ENCODE measurements at places on chromosomes 16 and 17.

DNA sequence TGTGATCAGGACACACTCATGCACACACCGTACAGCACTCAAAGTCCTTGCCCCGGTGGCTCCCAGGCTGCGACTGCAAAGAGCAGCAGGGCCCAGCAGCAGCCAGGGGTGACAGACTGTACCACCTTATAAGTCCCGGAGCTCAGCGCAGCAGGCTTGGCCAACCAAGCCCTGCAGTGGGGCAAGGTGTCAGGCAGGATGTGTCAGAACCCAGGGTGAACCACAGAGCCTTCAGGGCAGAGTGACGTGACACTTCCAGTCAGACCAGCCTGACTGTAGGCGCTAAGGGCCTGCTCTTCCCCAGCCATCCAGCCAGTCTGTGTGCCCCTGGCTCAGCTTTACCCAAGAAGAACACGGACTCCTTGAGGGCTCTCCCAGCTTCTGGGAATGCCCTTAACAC lies 204.1 kb downstream of the COPRS start:
- DNase-seq: no peak

GRCh38 chr16:5977329-5977728 lies 879.7 kb upstream of the EEF2KMT start:
- no peak for DNase-seq

DNA sequence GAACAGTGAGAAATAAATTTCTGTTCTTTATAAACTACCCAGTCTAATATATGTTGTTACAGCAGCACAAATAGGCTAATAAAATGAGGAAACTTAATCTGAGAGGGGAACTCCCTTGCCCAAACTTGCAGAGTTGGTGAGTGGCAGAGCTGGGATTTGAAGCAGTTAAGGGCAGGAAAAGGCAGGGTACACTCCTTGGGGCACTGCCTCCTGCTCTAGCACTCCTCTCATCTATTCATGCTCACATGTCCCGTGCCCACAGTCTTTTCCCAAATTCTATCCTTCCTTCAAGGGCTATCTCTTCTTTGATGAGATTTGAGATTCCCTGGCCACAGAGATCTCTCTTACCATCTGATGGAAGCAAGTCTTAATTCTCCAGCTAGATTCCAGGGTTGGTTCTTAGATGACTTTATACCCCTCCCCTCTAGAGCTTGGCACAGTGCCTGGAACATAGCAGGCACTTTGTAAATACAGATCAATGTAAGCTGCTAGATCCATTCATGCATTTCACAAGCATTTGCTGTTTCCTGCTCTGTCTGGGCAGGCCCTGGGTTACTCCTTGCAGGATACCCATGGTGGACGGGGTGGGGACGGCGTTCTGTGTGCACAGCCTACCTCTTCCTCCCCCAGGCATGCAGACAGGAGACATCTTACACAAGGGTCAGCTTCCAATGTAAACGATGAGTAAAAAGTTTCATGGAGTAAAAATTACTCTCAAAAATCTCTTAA lies 39.2 kb upstream of the ABCC12 start:
- DNase-seq: no peak

DNA sequence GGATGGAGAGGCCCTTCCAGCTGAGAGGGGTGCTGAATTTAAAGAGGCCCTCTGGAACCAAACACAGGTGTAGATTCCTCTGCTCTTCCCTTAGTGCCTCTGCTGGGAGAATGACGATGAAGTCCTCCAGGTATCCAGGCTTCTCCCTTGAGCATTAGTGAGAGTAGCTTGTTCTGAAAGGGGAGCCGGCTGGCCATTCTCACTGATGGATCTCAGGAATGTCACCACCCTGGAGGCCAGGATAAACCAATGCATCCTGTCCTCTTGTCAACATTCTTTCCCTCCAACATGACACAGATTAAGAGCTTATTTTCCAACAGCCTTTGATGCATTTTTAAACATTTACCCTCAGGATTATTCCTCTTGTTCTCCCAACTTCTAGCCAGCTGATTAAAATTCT lies 325.5 kb downstream of the CA10 start:
- no peak for DNase-seq

DNA sequence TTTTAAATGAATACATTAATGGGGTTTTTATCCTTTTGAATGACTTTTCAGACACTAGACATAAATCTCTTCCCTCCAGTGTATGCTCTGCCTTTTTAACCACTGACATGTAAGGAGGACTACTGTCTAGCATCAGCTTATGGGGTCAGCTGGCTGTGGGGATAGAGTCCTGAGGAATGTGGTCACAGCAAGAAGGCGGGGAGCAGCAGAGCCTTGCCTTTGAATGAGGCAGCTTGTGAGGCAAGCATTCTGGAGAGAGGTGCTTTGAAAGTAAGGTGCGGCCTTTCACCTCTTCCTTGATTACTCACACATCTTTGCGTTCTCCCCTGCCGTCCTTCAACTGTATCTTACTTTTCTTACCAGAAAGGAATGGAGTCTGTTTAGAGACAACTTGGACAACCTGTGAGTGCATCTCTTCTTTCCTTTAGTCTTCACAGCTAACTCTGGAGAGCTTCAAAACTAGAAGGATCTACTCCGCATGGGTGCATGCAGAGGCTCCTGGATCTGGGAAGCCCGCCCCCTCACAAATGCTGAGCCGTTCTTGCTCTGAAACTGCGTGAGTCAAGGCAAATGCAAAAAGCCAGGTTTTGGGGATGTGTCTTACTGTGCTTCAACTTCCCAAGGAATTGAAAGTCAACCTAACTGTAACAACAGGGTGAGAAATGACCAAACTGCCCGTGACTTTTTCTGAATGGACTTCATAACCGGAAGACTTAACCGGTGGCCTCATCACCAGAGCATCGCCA lies 49.9 kb downstream of the ADCY7 start:
- no peak for DNase-seq

DNA sequence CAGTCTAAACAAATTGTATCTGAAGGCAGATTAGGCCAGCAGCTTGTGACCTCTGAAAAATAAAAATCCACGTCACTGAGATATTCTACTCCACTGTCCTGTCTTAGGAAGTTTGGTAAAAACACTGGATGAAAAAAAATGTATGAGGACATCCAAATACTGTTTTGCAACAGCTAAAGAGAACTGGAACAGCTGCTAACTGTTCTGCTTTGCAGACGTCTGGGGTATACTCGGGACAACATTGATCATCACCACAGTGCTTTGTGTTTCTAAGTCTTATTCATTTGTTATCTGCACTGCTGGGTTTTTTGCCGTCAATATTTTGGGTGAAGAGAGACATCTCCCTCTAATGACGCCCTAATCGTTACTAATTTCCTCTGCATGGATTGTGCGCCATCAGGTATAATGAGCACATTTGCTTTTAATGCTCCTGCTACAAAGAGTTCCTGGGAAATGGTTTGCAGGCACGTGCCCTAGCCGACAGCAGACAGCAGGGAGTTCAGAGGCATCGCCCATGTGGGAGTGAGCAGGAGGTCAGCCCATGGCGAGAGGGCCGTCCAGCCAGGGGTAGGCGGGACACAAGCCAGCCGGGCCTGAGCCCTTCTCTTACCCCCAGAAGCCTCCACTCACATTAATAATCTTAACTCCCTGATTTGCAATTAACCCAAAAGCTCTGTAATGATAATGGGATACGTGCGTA lies 87.0 kb downstream of the CBLN1 start:
- DNase-seq: peak; percentile 23

GRCh38 chr17:62592341-62593099 lies 35.0 kb upstream of the MRC2 start:
- no peak for DNase-seq

- no peak for DNase-seq
Measured at GRCh38 chr16:55571191-55571897, 4.9 kb downstream of the CAPNS2 start.

DNA sequence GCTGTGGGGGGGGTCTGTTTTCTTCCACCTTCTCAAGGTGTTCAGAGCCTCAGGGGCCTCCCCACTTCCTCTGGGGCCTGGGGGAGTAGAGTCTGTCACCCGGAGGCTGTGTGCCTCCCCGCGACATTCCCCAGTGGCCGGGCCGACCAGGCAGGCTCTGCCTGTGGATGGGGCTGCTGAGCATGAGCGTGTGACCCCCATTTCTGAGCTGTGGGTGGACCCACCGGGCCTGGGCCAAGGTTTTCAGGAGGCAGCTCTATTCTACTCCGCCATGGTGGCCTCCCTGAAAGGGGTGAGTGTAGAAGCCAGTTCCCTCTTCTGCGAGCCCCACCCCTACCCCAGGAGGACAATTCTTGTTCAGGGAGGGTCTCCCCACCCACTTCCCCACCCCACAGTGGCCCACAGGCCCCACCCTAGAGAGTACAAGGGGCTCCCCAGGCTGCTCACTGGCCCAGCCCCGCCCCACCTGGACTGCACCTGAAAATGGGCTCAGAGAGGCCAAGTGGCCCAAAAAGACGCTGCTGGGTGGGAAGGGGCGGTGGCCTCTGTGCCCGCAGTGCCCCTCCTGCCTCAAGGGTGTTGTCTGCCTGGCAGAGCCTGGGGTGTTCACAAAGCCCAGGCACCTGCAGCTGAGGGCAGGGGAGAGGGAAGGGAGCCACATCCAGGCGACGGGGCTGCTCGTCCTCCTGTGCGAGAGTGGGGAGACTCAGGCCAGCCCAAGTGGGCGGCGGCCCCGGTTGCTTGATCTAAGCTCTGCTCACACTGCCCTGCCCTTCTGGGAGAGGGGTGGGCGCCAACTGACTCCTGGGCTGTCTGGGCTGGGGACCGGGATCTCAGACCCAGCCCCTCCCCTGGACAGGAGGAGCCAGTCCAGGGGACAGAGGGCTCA lies 1.3 kb downstream of the MSLN start:
- no peak for DNase-seq

DNA sequence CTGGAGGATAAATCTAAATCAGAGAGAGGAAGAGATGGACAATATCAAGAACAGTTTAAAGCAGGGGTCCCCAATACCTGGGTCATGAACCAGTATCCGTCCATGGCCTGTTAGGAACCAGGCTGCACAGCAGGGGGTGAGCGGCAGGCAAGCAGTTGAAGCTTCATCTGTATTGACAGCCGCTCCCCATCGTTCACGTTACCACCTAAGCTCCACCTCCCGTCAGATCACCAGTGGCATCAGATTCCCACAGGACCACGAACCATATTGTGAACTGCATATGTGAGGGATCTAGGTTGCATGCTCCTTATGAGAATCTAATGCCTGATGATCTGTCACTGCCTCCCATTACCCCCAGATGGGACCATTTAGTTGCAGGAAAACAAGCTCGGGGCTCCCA lies 226.5 kb downstream of the SLC39A11 start:
- no peak for DNase-seq

DNA sequence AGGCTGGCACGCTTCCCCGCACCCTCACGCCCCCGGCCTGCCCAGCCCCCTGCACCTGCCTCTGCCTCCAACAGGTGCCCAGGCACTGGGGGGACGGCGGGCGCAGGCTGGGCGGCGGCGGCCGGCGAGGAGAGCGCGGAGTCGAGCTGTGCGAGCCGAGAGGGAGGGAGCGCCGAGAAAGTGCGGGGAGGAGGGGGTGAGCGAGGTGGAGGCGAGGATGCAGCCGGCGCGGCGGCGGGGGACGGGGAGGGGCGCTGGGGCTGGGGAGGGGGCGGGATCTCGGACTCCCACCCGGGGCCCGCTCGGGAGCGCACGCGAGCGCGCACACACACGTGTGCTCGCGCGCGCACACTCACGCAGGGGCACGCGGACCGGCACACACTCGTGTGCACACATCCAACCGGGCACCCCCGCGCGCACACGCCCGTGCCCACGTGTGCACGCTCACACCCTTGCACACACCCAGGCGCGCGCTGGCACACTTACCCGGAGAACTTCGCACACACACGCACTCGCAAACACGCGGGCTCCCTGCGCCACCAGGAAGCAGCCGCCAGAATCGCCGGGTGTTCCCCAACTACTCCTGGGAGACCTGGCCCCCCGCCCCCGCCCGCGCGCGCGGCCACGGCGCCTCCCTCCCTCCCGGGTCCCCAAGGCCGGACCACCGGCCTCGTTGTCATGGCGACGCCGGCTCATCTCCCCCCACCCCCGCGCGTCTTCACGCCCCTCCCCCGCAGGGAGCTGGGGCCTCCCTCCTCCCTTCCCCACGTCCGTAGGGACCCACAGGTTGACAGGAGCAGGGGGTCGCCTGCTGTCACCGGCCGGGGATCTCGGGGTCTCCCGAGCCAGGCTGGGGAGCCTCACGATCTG lies at the start of gene DOC2A:
Gene DOC2A (minus strand): TSS at position 184 of the 870 bp plus-strand sequence. CDS start 805 bp downstream, outside the sequence.
- peak; percentile 72 for DNase-seq

GRCh38 chr16:75271441-75272096 lies 20.1 kb upstream of the BCAR1 start:
- DNase-seq: no peak

DNA sequence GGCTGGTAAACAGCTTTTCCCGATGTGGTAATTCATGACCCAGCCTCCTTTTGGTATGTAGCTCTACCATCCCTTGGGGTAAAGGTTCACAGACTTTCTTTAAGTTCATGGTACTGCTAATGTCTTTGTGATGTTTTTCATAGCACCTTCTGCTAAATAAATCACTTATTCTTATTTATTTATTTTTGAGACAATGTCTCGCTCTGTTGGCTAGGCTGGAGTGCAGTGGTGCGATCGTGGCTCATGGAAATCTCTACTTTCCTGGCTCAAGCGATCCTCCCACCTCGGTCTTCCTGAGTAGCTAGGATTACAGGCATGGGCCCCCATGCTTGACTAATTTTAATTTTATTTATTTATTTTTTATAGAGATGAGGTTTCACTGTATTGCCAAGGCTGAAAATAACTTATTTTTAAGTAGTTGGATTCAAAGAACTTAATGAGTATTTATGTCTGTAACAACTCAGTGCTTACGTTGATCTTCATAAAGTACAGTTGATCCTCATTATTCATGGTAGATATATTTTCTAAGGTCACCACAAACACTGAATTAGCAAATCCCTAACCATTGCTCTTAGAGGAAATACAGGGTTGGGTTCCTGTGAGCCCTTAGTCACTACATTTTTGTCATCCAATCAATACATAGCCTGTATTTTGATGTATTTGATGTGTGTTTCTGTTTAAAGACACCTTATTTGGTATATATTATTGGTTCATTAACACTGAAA lies 97.1 kb downstream of the SHISA9 start:
- DNase-seq: no peak

DNA sequence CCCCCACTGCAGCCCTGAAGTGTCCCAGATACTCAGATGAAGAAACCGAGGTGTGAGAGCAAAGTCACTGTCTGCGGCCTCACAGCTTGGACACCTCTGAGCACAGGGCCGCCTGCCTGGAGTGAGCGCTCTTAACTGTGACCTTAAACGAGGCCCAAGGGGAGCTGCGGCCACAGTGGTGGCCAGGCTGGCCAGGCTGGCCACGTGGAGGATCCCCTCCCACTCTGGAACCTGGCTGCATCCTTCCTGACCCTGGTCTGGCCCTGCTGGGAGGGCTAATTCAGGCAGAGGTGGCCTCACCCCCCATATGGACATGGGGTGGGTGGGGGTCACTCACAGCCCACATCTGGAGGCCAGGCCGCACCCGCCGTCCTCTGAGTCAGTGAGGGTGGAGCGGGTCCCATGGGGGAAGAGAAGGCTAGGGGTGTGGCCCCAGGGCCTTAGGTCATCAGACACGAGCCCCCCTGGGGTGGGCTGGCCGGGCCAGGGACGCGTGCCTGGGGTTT lies 6.6 kb downstream of the VASN start:
- no peak for DNase-seq
